ENCODE measurements at places on chromosomes 5 and 9.
A peak's percentile ranks its signal among the peaks of the same experiment; 100 is the strongest.

DNA sequence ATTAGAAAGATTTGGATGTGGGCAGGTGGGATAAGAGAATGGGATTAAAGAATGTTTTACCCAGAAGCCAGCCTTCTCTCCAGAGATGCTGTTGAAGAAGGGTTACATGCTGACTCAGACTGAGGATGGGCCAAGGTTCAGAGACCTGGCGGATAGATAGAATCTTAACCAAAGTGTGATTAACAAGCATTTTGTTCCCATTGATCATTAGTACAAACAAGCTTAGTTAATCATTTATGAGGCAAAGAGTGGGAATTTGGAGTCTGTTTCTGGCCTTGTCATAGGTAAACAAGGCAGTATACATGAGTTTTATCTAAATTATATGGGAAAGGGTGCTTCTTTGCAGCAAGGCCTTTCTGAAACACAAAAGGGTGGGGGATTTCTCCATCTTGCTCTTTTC lies 20.8 kb upstream of the DTWD2 start:
- no peak for DNase-seq

- DNase-seq = no peak
Measured at GRCh38 chr9:125189011-125189360, 617 bp downstream of the PPP6C start.

DNA sequence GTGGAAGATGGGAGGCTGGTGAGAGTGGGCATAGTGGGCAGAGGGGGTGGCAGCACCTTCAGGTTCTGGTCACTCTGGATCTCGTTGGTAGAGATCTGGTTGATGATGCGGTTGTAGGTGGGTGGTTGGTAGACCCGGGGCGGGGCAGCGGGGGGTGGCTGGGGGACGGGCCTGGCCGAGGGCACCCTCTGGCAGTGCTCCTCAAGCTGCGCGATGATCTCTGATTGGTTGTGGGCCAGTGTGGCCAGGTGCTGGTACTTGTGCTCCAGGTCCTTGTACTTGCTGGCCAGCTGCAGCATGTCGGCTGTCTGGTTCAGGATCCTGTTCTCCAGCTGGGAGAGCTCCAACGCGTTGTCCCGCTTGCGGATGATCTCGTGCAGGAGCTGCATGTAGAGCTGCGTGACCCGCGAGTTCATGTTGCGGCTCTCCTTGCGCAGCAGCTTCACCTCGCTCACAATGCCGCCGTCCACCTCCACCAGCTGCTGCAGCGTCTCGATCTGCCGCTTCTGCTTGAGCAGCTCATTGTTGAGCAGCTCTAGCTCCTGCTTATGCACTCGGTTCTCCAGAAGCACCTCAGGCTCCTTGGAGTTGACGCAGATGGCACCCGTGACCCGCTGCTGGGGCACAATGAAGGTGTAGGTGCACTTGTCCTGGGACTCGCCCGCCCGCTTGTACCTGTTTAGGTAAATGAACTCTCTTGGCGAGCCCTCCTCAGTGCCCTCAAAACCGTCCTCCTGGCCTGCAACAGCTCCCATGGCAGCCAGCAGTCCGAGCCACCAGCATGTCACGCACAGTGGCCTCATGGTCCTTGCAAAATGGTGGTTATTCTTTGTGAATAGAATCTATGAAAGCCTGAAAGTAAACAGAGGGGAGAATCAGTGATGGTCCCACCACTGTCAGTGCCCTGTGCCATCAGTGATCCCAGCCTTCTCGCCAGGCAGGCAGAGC lies 14.2 kb downstream of the ANGPTL2 start:
- no peak for DNase-seq

DNA sequence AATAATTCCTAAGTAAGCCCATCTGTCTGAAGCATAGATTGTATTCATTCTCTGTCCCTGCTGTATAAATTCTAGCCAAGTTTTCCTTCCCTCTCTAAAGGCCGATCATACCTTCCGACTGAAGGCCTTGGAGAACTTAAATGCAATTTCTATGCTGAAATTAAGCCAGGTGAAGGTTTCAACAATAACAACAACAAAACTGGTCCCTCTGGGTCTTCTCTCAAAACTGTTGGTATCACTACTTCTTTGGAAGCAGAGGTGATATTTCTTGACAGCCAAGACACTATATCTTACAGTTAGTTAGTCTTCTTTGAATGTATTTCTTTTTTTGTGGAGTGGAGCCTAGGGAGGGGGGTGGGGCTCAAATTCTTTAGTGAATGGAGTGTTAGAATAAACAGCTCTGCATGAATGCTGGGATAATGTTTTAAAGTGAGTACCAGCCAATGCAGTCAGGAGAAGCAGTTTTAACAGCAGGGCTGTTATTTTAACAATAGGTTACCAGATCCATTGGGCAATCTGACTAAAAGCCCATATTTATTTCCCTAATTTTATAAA lies 508.9 kb downstream of the EBF1 start:
- no peak for DNase-seq

DNA sequence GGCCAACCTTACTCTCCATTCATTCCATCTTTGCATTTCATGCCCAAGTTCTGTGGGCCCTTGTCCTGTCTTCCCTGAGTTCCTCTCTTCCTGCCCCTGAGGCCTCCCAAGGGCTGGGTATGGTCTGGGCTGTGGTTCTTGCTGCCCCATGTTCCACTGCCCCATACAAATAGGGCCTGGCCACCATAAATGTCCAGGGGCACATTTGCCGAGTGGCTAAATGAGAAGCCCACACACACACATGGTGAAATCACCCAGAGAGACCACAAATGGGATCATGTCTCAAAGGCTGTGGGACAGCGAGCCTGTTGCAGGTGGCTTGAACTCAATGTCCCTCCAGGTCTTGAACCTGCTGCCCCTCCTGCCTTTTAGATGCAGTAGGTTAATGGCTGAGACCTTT lies 1.2 kb downstream of the TIFAB start:
- DNase-seq = no peak

DNA sequence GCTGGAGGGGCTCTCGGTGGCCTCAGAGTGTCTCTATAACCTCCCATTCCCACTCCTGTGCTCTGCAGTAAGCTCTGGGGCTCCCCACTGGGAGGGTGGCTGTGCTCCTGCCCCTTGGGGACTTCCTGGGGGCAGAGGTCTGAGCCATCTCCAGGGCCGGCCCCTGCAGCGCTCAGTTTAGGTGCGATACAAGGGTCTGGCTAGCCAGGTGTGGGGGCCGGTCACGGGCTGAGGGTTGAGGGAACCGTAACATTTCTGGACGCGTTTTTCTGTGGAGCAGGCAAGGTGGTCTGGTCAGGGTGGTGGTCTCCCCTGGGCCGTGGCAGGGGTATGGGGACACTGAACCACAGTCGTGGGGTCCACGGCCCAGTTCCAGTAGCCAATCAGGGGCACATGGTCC lies 38.0 kb upstream of the SLC6A19 start:
- DNase-seq = no peak

GRCh38 chr5:157449011-157449723 lies 10.8 kb upstream of the NIPAL4 start:
- peak; percentile 78 for DNase-seq

- DNase-seq = no peak
Measured at GRCh38 chr5:54834121-54834842, 151.1 kb downstream of the ESM1 start.

DNA sequence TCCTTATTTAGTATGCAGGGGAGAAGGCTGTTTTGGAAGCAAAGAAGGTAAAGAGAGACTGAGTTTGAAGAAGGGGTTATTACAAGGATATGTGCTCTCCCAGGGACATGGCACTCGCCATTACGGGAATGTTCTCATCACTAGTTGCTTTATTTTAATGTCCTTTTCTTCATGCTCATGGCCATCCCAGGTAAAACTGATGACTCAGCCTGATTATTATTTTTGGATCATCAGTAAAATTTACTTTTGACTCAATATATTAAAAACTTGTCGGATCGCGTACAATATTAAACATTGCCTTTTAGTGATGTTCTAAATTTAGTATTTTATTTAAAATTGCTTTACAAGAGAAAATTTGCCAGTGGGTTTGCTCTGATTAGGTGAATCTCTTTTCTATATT lies 414.7 kb downstream of the TLE4 start:
- no peak for DNase-seq

DNA sequence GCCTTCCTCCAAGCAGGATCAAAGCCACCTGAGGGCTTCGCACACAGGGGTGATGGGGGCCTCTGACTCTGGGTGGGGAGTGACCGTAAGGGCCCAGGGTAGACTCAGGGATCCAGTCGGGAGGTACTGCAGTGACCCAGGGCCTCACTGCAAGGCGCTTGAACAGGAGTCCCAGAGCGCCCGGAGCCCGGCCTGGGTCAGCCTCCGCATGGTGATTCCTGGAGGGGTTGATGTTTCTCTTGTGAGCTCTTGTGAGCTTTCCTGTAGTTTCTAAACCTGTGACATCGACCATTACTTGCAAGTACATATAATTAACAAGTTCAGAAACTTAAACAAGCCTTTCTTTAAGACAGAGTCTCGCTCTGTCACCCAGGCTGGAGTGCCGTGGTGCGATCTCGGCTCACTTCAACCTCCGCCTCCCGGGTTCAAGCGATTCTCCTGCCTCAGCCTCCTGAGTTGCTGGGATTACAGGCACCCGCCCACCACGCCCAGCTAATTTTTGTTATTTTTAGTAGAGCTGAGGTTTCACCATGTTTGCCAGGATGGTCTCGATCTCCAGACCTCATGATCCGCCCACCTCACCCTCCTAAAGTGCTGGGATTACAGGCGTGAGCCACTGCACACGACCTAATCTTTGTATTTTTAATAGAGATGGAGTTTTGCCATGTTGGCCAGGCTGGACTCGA lies 19.8 kb downstream of the PTGES start:
- DNase-seq = no peak

- no peak for DNase-seq
Measured at GRCh38 chr5:106530150-106530549, 1140.6 kb downstream of the EFNA5 start.

GRCh38 chr5:85663708-85664031 lies 954.1 kb upstream of the COX7C start:
- DNase-seq = peak; percentile 7

GRCh38 chr5:98929710-98930298 lies 997 bp upstream of the CHD1 start:
- peak; percentile 84 for DNase-seq

DNA sequence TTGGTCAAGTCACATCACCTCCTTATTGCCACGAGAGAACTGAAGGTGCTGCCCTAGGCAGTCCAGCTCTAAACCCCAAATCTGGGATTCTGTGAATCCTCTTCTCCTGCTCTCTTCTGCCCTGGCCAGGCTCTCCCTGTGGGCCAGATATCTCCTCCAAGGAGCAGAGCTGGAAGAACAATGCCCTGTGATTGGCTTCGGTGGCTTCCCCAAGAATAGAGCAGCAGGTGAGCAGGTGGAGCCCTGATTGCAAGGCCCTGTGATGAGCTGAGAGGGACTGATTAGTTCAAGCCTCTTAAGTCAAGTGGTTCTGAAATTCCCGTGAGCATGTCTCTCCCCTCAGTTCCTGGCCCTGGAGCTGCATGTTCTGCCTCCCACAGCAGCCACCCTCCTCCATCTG lies 175.3 kb upstream of the BRINP1 start:
- DNase-seq = no peak

DNA sequence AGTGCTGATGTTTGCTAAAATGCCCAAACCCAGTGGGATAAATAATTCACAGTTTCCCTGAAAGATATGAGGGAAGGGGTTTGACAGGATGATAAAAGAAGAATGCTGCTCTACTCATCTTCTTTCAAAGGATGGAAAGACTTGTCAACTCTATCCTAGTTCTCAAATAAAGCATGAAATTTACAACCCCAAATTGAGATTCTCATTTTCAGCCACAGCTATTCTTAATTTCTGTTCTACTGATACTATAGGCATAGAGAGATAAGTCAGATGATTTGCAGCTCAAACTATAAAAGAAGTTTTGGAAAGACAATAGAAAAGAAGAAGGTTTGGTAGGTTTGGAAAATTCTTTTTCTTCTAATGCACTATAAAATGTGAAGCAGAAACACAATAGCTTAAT lies 542.6 kb downstream of the CSNK1G3 start:
- no peak for DNase-seq

DNA sequence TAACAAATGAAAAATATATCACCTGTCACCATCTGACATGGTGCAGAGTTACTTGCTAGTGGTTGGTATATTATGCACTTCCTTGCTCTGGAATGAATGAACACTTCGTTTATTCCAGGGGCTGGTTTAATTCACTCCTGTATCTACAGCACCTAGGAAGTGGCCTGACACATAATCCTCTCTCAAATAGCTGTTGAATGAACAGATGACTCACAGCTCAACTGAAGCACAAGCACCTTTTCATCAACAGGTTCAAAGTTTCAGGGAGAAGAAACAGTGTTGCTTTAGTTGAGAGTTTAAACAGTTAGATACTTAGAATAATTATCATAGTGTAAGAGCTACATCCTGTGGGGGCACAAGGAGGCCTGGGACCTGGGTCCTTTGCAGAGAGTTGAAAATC lies 135.0 kb upstream of the DAP start:
- DNase-seq = no peak

DNA sequence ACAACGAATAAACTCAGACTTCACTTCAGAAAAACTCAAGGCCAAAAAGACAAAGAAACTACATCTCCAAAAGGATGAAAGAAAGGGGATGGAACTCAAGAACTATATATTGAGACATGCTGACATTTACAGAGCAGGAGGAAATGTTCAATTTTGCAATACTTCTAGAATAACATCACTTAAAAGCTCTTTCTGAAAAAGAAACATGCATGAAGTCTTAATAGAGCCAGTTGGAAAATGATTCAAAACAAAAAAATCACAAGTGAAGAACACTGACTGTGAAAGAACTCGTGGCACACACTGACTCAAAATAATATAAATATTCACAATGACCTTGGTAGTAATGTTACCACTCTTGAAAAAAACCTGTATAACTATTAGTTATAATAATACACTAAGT lies 267.8 kb upstream of the NREP start:
- no peak for DNase-seq

GRCh38 chr9:69149321-69149807 lies 24.7 kb upstream of the TJP2 start:
- peak; percentile 40 for DNase-seq

DNA sequence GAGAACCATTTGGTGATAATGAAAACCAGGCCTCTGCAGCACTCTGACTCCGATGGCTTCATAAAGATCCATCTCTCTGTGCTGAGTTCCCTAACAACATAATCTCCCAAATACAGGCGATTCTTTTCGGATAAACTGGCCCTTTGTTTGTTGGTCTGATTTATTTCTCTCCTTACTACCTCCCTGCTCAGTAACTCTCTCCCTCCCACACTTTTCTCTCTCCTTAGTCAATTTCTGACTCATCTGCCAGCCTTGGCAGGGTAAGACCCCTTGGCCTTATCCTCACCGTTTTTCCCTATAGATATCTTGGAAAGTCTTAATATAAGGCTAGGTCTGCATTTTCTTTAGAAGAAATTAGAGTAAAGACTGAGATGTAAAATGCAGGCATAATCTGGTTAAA lies 128.7 kb downstream of the BRINP1 start:
- DNase-seq = no peak

DNA sequence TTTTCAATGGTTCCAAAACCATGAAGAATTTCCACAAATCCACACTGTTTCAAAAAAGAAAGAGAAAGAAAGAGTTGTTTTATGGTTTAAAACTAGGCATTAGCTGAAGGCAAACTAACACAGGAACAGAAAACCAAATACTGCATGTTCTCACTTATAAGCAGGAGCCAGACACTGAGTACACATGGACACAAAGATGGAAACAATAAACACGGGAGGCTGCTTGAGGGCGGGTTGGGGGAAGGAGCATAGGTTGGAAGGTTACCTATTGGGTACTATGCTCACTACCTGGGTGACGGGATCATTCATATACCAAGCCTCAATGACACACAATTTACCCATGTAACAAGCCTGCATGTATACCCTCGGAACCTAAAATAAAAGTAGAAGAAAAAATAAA lies 45.0 kb downstream of the SEMA6A start:
- DNase-seq = no peak
